Activated B cell treated with CpG ODN at 0.5 μM for 24 hours (primary cell): ENCODE measurements at places on chromosomes 6 and 20. TPM values are rescaled to one million over a fixed set of nuclear protein-coding genes. Genes with fewer than 3 reads are reported as not detected.

- DNase-seq: no peak
These were observed 7.3 kb upstream of the GJB7 start for GRCh38 chr6:87336367-87336766.

GRCh38 chr6:167470836-167471547 lies 146.1 kb downstream of the TTLL2 start:
- no peak for DNase-seq

DNA sequence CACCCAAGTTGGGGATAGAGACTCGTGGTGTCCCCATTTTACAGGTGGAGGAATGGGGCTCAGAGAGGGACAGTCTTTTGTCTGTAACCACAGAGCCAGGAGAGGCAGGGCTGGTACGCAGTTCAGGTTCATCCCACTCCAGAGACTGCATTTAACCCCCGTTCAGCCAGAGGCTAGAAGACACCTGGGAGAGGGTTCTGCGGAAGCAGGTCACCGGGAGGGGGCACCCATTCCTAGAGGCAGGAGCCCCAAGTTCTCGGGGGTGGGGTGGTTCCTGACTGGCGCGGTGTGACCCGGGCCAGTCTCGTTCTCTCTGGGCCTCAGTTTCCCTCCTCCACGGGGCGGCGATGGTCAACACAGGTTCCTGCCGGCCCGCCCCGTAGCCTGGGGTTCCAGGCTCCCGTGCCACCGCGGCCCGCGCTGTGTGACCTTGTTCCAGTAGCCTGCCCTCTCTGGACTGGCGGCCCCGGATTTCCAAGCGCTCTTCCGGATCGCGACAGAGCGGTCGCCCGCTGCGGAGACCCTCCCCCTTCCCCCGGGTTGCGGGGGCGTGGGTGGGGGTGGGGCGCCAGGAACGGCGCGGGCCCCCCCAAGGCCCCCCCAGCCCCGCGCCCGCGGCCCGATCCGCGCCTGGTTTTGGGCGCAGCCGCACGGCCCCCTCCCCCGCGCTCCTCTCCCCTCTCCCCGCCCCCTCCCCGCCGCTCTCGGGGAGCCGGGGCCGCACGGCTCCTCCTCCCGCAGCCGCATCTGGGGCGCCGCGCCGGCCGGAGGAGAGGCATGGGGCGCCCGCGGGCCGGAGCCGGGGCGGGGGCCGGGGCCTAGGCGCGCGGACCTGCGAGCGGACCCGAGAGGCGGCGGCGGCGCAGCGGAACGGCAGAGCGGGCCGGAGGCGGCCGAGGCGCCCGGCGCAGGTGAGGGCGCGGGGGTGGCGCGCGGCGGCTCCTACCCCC lies at the start of gene DLGAP4:
Gene DLGAP4, plus strand, starts transcription at position 738 of the 950 bp plus-strand sequence. CDS start 125,379 bp downstream, outside the sequence.
- DNase-seq: no peak

- no peak for DNase-seq
These were observed 26.5 kb upstream of the SMIM29 start for GRCh38 chr6:34275128-34275804.

- peak; percentile 22 for DNase-seq
These were observed 14.3 kb downstream of the KLHL31 start for GRCh38 chr6:53651205-53651763.

GRCh38 chr6:166344240-166344639 lies 1.9 kb upstream of the SFT2D1 start:
- no peak for DNase-seq

Gene NDRG3
- total RNA-seq: 20.8 and 21.4 TPM in 2 replicates

Gene DDX43
- 1.4 and 1.6 TPM in 2 replicates for total RNA-seq
